ENCODE measurements at places on chromosomes 12 and 14. TPM values are rescaled to one million over a fixed set of nuclear protein-coding genes. Genes with fewer than 3 reads are reported as not detected.

- no peak for DNase-seq
Observed at GRCh38 chr12:122197612-122197966, 5.9 kb upstream of the B3GNT4 start.

DNA sequence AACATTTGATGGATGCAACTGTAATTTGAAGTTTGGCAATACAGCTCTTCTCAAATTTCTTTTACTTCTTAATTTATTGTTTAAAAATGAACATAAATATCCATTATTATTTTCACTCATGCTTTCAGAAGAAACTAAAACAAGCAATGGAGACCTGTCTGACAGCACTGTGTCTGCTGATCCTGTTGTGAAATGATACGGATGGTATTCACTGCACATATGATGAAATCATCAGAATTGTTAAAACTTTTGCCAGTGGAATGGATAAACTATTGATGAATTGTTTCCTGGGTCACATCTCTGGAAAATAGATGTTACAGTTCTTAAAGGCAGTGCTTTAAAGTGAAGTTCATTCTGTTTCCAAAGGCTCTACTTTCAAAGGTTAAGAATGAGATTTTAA is 59.2 kb downstream of the WASHC4 start:
- no peak for DNase-seq

NRL gene
- 3.5 TPM for total RNA-seq

- no peak for DNase-seq
Observed at GRCh38 chr14:87888136-87888999, 104.6 kb downstream of the GALC start.

GRCh38 chr14:54085841-54086240 is 129.2 kb upstream of the BMP4 start:
- DNase-seq = no peak

IFNG-AS1 gene
- total RNA-seq = not detected

All from left lobe of liver (tissue), 2 donors.